ENCODE measurements at places on chromosomes 7 and 10.

GRCh38 chr7:37248396-37248861 lies 200.2 kb downstream of the ELMO1 start:
- no peak for DNase-seq

DNA sequence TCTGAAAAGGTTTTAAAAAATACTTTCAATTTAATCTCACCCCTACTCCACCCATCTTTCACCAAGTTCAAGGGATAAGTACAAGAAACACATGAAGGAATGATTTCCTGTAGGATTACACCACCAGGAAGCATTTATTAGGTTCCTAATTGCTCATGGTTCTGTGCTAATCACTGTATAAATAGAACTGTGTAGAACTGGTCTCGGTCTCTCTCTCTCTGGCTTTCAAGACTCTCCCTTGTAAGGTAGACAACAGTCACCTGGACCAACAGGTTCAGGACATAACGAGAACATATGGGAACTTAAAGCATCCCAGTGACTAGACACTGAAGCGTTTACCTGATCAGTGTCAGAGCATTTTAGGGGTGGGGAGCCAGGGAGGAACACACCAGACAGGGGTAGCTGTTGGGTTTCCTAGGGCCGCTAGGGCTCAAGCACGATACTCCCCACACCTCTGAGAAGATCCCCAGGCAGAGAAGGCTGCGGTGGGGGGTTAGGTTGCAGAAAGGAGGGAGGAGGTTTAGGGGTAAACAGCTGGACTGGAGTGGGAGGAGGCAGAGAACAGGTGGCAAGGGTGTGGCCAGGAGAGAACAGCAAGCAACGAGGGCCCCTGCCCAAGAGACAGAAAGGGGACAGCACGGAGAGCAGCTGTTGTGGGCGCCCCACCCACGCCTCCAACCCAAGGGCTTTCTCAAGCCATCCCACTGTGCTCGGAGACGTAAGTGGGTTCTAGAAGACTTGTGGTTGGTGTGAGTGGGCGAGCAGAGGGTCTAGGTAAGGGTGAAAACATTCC lies 52.5 kb upstream of the USP6NL start:
- DNase-seq = no peak

- peak; percentile 74 for DNase-seq
Measured at GRCh38 chr10:80453842-80454512, at the start of gene TSPAN14. TSS of gene TSPAN14 (plus strand) at chr10:80454310. CDS start at chr10:80489234, 34,924 bp downstream.

GRCh38 chr7:411677-412312 lies 107.9 kb downstream of the PDGFA start:
- no peak for DNase-seq

GRCh38 chr10:54559498-54559897 lies 241.5 kb downstream of the PCDH15 start:
- DNase-seq = no peak

- DNase-seq = no peak
Measured at GRCh38 chr7:91916051-91916440, 24.6 kb upstream of the AKAP9 start.

DNA sequence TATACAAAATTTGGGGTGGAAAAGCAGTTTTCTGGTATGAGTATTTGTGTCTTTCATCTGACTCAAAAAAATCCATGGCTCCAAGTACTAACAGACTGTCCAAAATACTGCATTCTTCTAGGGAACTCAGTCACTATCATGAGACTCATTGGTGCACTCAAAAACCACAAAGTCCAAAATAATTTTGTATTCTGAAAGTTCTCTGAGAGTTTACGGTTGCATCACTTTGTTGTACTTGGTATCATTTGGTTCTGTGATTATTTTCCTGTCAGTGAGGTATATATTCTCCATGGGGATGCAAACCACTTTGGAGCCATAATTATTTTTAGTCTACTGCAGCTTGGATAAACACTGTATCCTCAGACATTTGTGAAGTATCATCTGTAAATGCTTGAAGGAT lies 28.0 kb upstream of the CABCOCO1 start:
- DNase-seq = no peak

- DNase-seq = no peak
Measured at GRCh38 chr10:130728531-130729215, 582.8 kb downstream of the TCERG1L start.

- DNase-seq = no peak
Measured at GRCh38 chr10:28370107-28370835, 67.4 kb upstream of the MPP7 start.

DNA sequence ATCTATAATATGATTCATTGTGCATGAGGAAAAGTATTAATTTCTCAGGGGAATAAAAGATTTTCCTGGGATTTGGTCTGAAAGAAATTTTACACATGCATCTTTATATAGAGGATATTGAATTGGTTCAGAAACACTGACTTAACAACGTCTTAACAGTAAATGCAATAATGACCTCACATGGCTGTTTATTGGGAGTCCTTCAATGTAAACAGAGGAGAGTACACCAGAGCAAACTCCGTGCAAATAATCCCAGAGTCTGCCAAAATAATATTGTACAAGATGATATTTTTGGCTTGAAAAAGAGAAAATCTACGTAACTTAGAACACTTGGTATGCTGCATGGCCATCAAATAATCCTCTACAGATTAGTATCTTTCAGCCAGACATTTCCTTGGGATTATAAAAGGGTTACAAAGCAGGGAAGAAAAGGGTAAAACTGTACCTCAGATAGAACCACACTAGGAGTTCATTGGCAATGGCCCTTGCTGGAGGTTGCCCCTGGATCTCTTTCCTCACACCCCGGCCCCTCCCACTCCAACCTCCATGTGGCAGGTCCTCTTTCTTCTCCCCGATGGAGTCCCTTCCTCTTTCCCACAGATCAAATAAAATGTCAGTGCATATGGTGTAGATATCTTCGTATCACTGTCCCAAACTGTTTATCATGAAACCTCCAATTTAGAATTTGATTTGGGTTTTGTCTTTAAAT lies 196.4 kb downstream of the EVX1 start:
- no peak for DNase-seq

DNA sequence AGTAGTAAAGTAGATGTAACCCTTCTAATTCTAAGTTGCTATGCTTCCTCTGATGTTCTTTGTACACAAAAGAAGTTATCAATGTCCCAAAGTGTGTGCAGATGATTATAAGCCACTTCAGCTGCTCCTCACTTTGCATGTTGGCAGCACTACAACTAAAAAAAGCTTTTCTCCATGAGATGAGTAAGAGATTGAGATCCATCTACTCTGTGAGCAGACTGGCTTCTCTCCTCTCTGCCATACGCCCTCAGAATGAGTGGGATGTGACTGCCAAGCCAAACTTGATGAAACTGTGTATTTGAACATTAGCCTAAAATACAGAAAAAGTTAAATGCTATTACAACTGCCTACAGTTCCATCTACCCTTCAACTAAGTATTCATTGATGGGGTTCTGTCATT lies 102.9 kb upstream of the ETV1 start:
- no peak for DNase-seq

DNA sequence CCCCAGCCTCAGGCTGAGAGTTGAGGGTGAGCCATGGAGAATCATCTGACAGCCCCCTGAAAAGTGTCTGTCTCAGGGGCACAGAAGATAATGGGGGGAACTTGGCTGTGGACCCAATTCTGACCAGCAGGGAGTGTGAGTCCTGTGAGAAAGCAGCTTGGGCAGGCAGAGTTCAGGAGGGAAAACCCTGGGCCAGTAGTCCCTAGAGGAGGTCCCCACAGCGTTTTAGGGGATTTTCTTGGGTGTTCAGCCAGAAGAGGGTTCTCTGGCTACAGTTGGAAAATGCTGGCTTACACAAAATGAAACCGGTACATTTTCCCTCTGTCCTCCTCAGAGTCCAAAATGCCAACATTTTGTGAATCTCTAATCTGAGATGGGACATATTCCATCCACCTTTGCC lies 35.8 kb upstream of the TRIM8 start:
- DNase-seq = no peak

DNA sequence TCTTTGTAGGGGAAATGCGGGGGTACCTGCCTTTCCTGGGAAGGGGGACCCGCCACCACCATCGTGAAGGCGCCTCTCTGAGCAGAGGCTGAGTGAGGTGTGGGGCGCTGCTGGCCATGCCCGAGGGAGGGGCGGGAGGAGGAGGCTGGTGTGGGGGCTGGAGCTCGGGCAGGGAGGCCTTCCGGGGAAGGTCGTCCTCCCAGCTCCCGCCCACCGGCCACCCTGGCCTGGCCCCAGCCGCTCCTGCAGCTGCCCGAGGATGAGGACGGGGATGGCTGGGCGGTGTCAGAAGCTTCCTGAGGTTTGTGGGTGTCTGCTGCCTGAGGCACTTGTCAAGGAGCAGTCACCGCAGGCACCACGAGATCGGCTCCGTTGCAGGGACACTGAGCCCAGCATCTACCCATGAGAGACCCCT lies 11.4 kb downstream of the PWWP2B start:
- no peak for DNase-seq

- no peak for DNase-seq
Measured at GRCh38 chr7:26153823-26154783, 2.1 kb downstream of the NFE2L3 start.

GRCh38 chr10:103576076-103576471 lies 82.6 kb downstream of the NEURL1 start:
- DNase-seq = no peak

DNA sequence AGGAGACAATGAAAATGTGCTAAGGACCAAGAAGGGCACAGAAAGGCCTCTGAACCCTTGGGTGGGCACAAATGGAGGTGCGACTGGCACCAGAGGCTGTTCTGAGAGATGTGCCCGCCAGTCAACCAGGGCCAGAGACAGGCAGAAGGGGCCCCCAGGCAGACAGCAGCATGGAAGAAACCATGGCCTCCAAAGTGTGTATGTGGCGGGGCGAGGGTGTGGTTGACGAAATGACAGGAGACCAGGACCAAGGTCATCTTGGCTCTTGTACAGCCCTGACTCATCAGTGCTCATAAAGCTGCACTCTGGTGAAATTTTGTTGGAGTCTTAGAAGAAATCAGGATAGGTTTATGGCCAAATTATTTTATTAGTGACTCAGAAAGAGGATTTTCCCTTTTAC lies 4.0 kb upstream of the MRPS24 start:
- no peak for DNase-seq

GRCh38 chr7:46830-47140 lies 145.6 kb upstream of the FAM20C start:
- DNase-seq = no peak

DNA sequence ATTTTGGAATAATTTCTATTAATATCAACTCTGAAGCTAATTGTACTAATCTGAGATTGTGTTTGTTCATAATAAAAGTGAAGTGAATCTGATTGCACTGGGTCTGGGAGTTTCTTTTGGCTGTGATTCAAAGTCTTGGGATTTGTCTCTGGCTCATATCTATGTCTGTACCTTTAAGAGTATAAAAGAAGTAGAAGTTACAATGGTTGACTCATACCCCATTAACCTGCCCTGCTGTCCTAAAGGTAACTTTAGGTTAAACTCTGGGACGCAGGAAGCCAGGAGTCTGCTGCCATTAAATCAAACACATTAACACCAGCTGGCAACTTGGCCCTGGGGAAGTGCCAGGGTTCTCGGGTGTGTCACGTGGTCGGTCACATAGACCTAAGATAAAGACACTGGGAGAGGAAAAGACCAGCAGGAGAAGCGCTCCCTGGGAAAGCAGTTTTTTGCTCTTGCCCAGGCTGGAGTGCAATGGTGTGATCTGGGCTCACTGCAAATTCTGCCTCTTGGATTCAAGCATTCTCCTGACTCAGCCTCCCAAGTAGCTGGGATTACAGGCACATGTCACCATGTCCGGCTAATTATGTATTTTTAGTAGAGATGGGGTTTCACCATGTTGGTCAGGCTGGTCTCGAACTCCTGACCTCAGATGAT lies 17.8 kb downstream of the SCD start:
- DNase-seq = no peak
